Peyer's patch (tissue), 4 donors: ENCODE measurements at places on chromosomes 13 and 19. TPM values are rescaled to one million over a fixed set of nuclear protein-coding genes. Genes with fewer than 3 reads are reported as not detected.

Gene DAZAP1
- total RNA-seq, result 90.9 TPM

Gene TRAPPC5
- total RNA-seq, result 53.1 TPM

- no peak for DNase-seq
Observed at GRCh38 chr19:40713939-40714338, 2.7 kb downstream of the COQ8B start.

DNA sequence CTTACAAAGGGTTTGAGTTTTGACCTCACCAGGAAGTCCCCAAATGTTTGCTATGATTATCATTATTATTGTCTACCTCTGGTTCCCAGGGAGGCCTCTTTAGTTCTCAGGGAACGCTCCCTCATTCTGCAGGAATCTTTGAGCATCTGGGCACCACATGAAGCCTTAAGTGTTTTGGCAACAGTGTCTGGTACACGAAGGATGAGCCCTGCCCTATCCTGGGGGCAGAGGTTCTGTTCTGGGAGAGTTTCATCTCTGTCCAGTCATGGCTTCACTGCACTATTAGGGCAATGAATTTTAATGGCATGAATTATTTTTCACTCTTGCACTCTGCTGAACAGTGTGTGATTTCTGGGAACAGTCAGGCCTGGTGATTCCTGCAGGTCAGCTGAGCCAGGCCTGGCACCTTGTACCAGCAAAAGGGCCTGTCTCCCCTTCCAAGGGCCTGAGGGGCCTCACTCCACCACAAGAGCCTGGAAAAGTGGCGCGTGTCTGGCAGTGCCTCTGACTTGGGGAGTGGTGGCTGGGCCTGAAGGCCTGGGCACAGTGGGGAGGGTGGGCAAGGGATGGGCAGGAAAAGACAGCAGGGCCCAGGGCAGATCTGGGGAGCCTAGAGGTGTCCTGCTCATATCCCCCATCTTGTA, 4.6 kb downstream of the FAM187B start:
- DNase-seq, result no peak

GRCh38 chr13:21625366-21625765, 21.4 kb upstream of the MICU2 start:
- no peak for DNase-seq

- no peak for DNase-seq
Observed at GRCh38 chr19:21571316-21571715, 65.9 kb downstream of the ZNF429 start.

- no peak for DNase-seq
Observed at GRCh38 chr19:54661846-54662481, 821 bp upstream of the LILRB4 start.
